ENCODE measurements at places on chromosomes 6 and 20.

DNA sequence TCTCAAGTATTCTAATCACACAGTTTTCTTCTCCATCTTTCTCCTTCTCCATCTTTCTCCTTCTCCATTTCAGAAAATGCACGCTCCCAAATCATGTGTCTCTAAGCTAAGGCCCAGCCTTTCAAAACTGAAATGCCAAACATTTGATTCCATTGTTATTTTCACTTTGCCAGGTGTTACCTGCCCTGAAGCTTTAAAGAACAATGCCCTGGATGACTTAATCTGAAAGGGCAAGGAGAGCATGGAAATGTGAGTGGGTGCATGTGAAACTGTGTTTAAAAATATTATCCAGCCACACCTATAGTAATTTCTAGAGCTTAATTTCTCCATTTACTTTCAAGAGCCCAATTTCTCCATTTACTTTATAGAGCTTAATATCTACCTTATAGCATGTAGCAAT lies 42.4 kb upstream of the GCLC start:
- no peak for DNase-seq

- DNase-seq: peak; percentile 34
Measured at GRCh38 chr20:21514553-21515251, 838 bp upstream of the NKX2-2 start.

DNA sequence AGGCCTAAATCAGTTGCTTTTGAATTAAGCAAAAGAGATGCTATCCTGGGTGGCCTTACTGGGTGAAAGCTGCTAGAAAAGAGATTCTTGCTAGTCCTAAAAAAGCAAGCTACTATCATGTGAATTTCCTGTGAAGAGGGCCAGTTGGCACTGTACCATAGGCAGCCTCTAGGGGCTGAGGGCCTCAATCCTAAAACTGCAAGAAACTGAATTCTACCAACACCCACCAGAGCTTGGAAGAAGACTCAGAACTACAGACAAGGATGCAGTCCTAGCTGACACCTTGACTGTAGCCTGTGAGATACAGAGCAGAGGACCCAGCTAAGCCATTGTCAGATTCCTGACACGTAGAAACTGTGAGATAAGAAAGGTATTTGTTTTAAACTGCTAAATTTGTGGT lies 24.5 kb downstream of the CLIC5 start:
- DNase-seq: no peak

- no peak for DNase-seq
Measured at GRCh38 chr6:129644567-129645015, 65.4 kb downstream of the ARHGAP18 start.

DNA sequence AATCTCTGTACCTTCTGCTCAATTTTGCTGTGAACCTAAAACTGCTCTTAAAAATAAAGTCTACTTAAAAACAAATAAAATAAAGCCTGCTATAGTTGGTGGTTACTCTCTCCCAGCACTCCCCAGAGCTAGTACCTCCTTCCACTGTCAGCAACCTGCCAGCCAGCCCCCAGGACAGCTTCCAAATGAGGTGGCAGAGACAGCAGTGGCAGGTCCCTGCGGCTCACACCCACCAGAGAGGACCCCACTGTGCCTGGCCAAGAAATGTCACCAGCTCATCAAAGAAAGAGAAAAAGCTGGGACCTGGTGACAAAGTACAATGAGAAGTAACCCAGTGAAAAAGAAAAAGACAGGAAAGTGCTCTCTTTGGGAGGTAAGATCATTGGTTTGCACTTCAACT lies 15.2 kb downstream of the APMAP start:
- no peak for DNase-seq

DNA sequence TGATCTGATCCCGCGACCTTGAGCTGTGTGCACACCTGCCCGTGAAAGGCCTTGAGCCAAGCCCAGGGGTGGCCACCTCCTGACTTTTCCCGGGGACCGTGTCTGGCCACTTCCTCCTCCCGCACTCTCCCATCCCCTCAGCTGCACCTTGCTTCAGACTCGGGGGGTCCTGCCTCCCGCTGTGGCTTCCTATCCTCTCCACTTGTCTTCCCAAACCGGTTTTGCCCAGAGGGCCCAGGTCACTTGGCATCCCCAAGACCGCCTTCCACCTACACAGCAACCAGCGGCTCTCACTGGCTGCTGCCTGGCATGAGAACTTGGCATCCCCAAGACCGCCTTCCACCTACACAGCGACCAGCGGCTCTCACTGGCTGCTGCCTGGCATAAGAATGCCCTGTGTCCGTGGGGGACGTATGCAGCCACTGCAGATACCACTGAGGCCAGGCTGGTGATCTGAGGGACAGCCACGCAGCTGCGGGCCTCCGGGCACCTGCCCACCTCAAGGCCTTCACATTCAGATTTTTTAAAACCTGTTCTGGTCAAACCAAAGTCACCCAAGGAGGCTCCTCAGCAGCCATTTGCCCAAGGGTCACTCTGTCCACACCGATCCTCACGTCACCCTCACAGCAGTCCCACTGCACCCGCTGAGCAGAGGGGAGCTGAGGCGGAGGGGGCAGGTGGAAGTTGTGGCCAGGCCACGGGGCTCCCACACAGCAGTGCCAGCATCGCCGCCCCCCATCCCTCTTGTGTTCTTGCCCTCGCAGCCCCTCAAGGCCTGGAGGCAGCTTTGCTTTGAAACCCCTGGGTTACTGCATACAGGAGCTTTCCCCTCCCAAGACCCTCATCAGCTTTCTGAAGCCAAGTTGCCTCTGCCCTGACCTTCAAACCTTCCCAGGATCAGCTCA lies 245.5 kb downstream of the TAF4 start:
- no peak for DNase-seq

GRCh38 chr6:72084992-72085569 lies 198.7 kb downstream of the RIMS1 start:
- no peak for DNase-seq

DNA sequence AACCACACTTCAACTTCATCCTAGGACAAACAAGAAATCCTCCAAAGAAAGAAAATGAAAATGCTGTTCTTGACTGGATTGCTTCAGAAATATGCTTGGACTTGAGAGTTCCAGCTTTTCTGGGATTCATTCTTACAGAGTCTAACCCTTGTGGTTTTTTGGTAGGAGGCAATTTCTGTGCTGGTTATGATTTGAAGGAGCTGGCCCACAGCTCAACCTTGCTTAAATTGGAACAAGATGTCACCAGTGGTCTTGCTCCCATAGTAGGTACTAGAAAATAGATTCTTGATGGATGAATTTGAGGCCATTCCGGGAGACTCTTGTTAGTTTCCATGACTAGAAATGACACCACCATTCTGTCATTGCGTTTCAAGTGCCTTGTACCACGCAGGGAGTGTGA lies 54.3 kb upstream of the BMP6 start:
- DNase-seq: no peak

DNA sequence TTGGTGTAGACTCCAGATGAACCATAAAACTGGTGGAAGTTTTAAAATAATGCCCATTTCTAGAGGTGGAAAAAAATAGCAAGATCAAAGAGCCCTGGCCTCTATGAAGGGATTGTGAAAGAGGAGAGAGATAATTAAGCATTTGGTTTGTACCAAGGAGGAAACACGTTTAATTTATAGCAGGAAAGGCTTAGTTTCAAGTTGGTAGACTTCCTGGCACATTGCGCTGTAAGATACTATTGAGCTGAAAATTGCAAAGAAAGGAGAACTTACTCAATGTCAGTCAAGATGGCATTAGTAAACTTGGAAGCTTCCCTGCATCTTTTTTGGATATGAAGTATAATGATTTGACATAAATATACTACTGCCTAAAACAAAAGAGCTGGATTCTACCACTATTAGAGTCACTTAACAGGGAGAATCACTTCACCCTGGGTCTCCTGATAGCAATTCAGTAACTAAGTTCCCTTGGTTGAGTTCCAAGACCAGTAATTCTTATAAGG lies 24.4 kb downstream of the MARCKS start:
- DNase-seq: no peak
